ENCODE measurements at places on chromosomes 13 and 19.

DNA sequence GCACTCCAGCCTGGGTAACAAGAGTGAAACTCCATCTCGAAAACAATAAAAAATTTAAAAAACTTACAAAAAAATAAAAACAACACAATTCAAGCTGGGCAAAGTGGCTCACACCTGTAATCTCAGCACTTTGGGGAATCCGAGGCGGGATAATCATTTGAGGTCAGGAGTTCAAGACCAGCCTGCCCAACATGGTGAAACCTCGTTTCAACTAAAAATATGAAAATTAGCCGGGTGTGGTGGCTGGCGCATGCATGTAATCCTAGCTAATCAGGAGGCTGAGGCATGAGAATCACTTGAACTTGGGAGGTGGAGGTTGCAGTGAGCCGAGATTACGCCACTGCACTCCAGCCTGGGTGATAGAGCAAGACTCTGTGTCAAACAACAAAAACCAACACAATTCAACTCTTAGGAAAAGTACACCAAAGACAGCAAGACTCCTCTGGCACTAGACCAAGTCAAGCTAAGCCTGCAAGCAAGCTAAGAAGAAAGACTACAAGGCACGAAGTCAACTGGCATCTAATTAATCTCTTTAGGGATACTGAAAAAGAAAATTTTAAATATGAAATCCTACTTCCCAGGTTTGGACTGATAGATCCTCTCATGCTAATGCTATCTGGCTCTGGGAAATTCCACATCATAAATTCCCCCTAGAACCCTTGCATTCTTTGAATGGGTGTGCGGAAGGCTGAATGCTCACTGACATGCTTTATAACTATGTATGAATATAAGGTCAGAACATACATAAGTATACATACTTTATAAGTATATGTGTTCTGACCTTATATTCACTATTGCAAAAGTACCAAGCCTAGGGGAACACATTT is 7.9 kb downstream of the PBX4 start:
- ATAC-seq, result no peak

DNA sequence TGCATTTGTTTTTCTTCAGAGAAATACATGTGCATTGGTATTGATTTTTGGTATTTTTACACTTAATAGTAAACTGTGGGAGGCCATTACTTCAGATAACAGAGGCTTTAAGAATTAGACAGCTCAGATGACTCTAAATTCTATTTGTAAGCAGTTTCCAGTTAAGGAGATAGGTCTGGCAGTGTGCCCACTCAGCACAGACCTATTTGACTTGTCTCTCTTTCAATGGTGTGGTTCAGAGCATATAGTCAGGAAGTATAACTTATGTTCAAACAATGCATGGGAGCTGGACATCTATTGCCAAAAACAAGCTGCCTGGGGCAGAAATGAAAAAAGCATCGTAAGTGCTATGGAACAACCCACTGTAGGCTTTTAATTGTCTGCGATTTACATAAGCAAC is 370.7 kb downstream of the HS6ST3 start:
- ATAC-seq, result no peak

DNA sequence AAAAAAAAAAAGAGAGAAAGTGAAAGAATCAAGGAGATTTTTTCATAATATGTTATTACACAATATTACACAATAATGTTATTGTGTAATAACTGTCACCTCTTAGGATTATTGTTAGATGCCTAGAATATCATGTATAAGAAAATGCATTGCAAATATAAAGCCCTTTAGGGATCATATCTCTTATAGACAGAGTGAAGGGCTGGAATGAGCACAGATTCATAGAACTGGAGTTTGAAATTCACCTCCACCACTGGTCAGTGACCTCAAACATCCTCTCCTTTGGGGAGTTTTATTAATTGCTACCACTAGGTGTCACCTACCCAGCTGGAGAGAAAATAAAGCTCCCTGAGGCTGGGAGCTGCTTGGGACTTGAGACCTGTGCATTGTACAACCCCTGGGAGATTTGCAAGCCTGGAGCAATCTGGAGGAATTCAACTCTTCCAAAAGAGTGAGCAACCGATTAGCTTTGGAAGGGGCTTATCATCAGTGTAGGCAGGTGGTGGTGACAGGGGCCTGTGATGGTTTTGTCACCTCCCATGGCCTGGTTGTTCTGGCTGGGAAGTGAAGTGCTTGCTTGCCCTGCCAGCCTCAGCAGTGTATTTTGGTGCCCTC is 30.3 kb upstream of the FRY start:
- ATAC-seq, result no peak

GRCh38 chr13:26050568-26051230 is 1.1 kb downstream of the SHISA2 start:
- ATAC-seq, result no peak

DNA sequence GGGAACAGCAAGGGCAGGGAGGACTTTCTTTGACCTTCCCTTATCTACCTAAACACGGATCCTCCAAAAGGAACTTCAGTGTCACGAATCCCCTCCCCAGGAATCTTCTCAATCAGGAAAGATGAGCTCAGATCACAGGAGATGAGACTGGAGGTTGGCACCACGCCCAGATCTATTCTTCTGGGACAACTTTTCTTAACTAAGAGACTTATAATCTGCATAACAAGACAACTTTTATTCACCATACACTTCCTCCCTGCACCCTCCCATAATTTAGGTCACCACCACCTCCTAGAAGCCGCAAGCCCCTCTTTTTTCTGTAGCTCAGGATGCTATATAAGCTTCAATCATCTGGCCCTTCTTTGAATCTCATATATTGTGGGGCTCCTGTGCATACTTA is 19.2 kb upstream of the AKT2 start:
- no peak for ATAC-seq

GRCh38 chr13:51945149-51945548 is 66.1 kb downstream of the ATP7B start:
- peak; percentile 24 for ATAC-seq

- ATAC-seq, result no peak
Observed at GRCh38 chr13:73090116-73090822, 31.5 kb downstream of the KLF5 start.

DNA sequence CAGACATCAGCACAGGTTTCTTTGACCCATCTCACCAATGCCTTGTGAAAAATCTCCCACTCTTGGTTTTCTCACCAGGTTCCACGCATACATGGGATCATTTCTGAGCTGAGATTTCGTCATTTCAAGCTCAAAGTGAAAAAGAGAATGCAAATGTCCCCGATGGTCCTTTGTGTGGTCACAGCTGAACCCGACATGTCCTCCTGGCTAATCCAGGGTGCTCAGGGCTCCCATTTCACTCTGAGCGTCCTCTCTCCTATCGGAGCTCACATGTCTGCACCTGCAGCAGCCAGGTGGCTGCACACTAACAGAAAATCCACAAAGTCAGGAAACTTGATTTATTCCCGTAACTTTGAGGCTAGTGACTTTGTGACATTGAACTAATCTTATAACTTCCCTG is 9.3 kb upstream of the CEACAM3 start:
- ATAC-seq, result no peak

DNA sequence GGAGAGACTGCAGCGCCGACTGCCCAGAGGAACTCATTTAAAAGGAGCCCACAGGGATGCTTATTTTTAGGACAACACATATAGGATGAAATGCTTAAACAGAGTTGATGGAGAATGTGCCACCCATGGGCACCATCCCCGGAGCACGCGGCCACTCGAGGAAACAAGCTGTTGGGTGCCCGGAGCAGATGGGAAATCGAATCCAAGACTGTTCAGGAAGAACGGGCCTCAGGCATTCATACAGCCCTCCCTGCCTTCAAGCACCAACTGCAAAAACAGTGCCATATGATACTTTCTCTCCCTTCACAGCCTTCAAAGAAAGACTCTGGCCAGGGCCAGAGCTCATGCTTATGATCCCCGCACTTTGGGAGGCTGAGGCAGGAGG is 40.2 kb downstream of the RAB20 start:
- ATAC-seq, result no peak

DNA sequence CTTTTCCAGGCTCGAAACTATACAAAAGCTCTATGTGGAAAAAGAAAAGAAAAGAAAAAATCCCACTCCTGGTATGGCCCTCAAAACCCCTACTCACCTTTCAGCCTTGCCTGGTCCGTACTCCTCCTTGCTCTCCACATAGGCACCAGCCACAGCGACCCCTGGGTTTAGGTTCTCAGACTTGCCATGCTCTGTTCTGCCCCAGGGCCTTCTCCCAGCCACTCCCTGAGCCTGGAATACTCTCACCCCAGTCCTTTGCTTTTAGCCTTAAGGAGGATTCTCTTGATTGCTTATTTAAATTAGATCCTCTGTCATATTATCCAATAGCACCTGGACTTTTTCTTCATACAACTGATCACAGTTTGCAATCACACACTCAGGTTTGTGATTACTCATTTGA is 522.5 kb downstream of the DIAPH3 start:
- no peak for ATAC-seq

- ATAC-seq, result no peak
Observed at GRCh38 chr19:41083516-41083915, 4.7 kb upstream of the CYP2A13 start.

DNA sequence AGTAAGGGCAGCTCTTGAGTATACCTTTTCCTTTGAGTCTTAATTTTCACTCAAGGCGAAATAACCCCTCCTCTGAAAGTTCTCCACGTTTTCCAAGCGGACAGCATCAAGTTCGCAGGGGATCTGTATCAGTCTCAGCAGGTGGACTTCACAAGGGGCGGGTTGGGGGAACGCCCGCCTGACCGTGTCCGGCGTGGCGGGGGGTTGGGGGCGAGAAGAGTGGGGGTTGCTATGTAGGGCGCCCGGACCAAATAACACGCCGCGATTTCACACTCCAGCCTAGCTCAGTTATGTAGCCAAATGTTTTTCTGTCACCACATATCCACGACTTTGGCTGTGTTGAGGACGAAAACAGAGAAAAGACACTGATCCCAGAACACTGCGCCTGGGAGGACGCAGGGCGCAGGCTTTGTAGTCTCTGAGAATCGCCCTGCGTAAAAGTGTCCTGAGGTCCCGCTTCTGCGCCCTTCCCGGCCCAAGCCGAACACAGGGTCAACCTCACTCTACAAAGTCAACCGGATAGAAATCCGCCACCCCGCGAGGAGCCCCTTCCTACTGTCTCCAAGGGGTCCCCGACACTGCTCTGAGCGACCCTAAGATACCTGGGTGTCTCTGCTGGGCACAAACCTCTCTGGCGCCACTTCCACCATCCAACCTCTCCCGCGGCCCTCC is 524 bp downstream of the RUBCNL start:
- no peak for ATAC-seq

DNA sequence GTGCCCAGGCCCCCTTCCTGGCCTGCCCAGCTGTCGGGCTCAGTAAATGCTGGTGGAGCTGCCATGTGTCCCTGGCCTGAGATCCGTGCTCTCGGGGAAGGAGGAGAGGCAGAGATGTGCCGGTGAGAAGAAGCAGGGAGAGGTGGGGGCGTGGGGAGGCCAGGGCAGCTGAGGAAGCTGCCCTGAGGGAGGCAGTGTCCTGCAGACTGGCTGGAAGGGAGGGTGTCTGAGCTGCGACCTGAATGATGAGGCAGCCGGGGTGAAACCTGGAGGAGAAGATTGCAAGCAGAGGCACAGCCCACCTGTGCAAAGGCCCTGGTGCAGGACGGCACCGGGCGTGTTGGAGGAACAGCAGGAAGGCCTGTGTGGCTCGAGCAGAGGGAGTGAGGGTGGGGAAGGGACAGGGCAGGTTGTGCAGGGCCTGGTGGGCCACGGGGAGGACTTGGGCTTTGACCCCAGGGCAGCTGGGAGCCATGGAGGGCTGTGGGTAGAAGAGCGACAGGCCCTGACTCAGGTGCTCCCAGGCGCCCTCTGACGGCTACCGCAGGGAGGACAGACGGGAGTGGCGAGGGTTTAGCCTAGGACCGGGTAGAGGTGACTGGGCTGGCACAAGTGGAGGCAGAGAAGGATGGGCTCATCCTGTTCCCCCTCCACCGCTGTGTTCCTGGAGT is 14.0 kb upstream of the CELF5 start:
- peak; percentile 88 for ATAC-seq

- ATAC-seq, result no peak
Observed at GRCh38 chr13:97257228-97257755, 35.2 kb downstream of the MBNL2 start.

DNA sequence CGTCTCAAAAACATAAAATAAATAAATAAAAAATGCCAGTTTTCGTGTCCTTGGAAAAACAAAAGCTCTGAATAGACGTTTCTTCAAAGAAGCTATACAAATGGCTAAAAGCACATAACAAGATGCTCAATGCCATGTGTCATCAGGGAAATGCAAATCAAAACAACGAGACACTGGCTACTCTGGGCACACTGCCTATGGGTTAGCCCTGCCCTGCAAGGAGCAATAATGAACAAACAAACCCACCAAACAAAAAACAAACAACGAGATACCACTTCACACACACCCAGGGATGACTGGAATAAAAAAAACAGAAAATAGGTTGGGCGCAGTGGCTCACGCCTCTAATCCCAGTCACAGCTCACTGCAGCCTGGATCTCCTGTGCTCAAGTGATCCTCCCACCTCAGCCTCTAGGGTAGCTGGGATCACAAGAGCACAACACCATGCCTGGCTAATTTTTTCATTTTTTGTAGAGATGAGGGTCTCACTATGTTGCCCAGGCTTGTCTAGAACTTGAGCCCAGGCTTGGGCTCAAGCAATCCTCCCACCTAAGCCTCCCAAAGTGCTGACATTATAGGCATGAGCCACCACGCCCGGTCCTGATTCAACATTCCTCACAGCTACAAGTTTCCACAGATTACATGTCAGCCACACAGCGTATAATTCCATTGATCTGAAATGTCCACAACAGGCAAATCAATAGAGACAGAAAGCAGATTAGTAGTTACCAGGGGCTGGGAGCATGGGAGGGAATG is 15.5 kb upstream of the ISYNA1 start:
- no peak for ATAC-seq

DNA sequence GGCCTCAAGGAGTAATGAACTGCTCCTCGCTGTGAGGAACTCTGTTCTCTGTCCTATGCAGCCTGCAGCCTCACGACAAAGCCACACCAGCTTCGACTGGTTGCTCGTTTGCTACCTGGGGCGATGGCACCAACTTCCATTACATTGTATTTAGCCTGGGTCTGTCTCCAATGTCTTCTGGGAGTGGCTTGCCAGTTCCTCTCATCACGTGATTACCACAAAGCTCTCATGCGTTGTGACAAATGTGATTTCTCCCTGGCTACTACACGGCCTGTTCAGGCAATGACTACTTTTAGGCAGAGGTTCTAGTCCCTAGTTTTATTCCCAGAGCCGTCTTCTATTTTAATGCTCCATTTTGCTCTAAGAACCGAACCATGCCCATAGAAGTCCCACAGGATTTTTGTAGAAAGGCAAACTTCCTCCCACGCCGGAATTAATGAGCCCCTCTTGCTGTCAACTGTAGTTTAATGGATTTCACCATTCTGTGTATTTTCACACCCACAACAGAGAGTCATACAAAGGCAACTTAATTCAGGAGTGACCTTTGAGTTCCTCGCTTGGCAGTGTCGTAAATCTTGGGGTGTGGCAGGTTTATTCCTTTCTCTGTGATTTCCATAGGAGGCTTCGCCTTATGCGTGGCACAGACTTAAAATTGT is 351.9 kb downstream of the EFNB2 start:
- ATAC-seq, result no peak

All from activated CD4-positive, CD25-positive, alpha-beta regulatory T cell treated with anti-CD3 and anti-CD28 coated beads, Interleukin-2, amount 50 U/mL, for 24 hours (primary cell).